ENCODE measurements at places on chromosomes 5 and 9.

DNA sequence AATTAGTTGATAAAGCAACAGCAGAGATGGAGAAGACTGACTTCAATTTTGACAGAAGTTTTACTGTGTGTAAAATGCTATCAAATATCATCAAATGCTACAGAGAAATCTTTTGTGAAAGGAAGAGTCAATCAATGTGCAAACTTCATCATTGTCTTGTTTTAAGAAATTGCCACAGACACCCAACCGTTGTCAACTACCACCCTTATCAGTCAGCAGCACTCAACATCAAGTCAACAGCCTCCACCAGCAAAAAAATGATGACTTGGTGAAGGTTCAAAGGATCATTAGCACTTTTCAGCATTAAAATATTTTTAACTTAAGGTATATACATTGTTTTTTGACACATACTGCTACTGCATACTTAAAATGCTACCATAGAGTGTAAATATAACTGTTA lies 888.8 kb downstream of the CDH18 start:
- no peak for DNase-seq

DNA sequence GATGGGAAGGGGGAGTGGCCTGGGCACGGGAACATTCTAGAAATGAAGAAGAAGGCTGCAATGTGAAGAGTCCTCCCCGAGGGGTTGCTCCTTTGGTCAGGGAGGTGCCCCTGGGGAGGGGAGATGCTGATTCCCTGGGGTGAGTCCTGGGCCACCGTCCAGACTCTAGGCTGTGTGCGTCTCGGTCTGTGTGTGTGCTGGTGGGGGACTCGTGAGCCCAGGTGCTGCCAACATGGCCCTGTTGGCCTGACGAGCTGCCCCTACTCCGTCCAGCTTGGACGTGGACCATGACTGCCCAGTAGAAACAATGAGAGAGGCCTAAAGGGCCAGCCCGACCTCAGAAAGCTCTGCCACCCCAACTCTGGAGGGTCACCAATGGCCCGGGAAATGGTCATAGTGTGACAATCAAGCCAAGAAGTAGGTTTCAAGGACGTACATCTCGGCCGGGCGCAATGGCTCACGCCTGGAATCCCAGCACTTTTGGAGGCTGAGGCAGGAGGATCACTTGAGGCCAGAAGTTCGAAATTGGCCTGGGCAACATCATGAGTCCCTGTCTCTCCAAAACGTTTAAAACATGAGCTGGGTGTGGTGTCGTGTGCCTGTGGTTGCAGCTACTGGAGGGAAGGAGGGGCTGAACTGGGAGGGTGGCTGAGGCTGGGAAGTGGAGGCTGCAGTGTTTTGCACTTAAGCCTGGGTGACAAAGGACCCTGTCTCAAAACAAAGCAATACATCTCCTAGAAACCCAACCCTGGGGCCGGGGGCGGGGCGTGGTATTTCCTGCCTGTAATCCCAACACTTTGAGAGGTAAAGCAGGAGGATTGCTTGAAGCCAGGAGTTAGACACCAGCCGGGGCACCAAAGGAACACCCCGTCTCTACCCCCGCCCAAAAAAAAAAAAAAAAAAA lies 17.0 kb downstream of the LHX3 start:
- no peak for DNase-seq

DNA sequence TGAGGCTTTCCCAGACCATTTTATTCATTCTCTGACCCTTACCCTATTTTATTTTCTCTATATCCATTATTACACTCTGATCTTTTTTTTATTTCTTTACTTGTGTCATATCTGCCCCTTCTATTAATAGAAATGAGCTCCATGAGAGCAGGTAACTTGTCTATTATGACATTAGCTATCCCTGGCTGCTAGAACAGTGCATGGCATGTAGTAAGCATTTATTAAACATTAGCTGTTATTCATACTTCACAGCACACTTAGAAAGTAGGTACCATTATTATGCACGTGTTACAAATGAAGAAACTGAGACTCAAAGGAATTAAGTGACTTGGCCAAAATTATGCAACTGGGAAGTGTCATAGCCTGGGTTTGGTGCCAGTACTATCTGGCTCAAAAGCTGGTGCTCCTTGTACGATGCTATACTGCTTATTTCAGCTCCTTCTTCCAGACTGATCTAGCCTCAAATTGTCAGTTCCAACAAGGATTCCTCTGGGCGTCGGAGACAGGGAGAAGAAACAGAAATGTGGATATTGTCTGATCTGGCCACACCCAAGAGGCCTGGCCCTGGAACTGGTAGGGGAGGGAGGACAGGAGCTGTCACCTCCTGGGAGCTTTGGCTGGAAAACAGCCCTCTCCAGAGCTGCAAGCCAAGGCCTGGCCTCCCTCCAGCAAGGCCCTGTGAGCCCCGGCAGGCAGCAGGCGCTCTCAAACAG lies 10.8 kb upstream of the NIPAL4 start:
- DNase-seq = no peak

- DNase-seq = no peak
Observed at GRCh38 chr9:7117676-7118561, 360.1 kb downstream of the KDM4C start.

GRCh38 chr9:110099236-110100095 lies 108.5 kb downstream of the C9orf152 start:
- DNase-seq = no peak

GRCh38 chr9:112858625-112859147 lies 32.0 kb downstream of the SLC46A2 start:
- DNase-seq = no peak

GRCh38 chr5:140140435-140140834 lies 14.7 kb downstream of the IGIP start:
- no peak for DNase-seq

DNA sequence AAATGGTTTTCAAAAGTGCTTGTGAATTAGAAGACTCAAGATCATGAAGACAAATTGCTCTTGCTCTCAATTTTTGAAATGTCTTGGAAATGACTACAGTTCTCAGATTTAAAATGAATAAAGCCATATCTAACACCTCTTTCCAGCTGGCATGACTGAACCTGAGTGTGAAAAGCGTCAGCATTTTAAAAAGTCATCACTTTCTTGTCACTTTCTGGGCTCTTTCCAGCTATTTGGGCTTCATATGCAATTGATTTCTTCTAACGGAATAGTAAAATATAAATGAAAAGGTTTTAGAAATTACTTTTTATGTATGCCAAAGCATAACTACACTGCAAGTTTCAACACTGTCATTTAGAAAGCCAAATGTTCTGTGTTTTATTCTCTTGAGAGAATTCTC lies 2.3 kb downstream of the GPR21 start:
- DNase-seq = no peak

DNA sequence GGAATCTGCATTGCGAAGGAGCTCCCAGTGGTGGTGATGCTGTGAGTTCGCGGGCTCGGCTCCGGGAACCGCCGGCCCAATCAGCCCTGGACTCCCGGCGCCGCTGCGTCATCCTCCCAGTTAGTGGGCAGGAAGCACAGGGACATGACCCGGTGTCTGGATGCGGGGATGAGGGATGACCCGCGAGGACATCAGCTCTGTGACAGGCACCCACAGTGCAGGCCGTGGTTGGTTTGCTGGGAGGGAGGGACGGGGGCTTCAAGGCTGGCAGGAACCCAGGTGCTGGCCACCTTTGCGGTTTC lies 996 bp downstream of the NXNL2 start:
- DNase-seq = no peak
